ENCODE measurements at places on chromosomes 2 and 18. TPM values are rescaled to one million over a fixed set of nuclear protein-coding genes. Genes with fewer than 3 reads are reported as not detected.

Gene DNAJC10
- 28.8 TPM for total RNA-seq

Gene PTPRN
- total RNA-seq = not detected

DNA sequence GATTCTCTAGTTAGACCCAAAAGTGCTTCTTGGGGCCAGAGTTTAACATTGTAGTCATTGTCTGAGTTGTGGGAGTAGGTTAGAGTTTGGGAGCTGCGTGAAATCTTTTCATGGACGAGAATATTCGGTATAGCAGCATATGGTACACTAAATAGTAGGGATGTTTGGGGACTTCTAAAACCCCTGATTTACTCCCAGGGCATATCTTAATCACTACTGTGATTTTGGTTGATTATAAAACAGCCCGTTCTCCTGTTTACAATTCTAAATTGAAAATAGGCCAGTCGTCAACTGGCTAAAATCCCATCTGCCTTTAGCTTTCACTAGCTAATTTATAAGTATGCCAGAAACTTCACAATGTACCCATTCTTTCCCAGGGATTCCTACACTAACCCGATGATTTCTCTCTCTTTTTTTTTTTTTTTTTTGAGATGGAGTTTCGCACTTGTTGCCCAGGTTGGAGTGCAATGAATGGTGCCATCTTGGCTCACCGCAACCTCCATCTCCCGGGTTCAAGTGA lies 44.3 kb downstream of the MOB4 start:
- no peaks in the 10 kb centered on the region for H3K36me3 ChIP-seq
- DNase-seq = no peak
- H3K27ac ChIP-seq = no peak overlapping the region
- no peak overlapping the region for H3K4me3 ChIP-seq

GRCh38 chr18:60372596-60372995 lies at the start of gene MC4R:
MC4R (minus strand) TSS chr18:60372775; CDS start chr18:60372349, 426 bp downstream.
- H3K36me3 ChIP-seq = no peaks in the 10 kb centered on the region
- DNase-seq = no peak
- no peaks in the 10 kb centered on the region for H3K4me1 ChIP-seq

GRCh38 chr2:159226059-159226461 lies 60.4 kb downstream of the WDSUB1 start:
- H3K27me3 ChIP-seq = no peaks in the 10 kb centered on the region
- no peaks in the 10 kb centered on the region for H3K4me1 ChIP-seq
- no peak for DNase-seq
- H3K4me3 ChIP-seq = no peak overlapping the region

All from Peyer's patch (tissue), 4 donors.